Endothelial cell (in vitro differentiated cells): ENCODE measurements at places on chromosomes 3 and 15. TPM values are rescaled to one million over a fixed set of nuclear protein-coding genes. Genes with fewer than 3 reads are reported as not detected.

GRCh38 chr3:134357261-134357913 is 16.9 kb downstream of the AMOTL2 start:
- H3K36me3 ChIP-seq: peaks cover 40% of the 10 kb centered on the region
- no peaks in the 10 kb centered on the region for H3K4me1 ChIP-seq
- H3K27me3 ChIP-seq: peaks cover 14% of the 10 kb centered on the region
- no peak for DNase-seq

DNA sequence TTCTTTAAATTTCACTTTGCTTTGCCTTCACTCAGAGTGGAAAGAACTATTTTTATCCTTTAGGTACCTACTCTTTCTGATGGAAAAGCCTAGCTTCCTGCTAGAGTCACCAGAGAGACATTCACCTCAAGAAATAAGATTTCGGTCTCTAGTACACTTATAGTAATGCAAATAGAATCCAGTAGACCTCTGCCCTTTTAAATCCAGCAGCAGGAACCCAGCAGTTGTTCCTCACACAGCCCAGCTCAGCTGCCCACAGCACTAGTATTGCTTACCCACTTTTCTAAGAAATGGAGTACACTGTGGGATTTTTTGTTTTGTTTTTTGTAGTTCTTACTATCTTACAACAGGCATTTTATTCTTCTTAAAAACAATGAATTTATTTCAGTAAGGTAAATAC is 497.0 kb upstream of the CCDC54 start:
- no peak for DNase-seq
- H3K27me3 ChIP-seq: no peaks in the 10 kb centered on the region
- no peak overlapping the region for H3K4me3 ChIP-seq
- peaks cover 28% of the 10 kb centered on the region for H3K4me1 ChIP-seq

DNA sequence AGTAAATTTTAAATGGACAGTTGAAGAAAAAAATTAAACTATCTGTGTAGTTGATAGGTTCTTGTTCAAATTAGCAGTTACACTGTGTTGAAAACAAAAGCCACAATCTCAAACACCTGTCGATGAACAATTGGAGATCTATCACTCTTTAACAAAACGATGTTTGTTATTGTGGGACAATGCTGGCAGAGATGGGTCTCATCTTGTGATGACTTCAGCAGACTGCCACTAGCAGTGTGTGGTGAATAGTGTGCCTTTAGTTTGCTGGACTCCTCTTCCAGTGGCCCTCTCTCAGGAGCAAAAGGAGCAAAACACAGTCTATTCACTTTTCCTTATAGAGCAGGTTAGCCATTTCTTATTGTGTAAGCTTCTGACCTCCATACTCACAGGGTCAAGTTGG is 14.7 kb upstream of the TRIM59 start:
- no peaks in the 10 kb centered on the region for H3K4me1 ChIP-seq
- no peak for DNase-seq
- H3K27me3 ChIP-seq: peaks cover 6% of the 10 kb centered on the region
- no peak overlapping the region for H3K27ac ChIP-seq

Gene SLC51A
- not detected for total RNA-seq

Gene PARP15
- 0.36 TPM for total RNA-seq
